ENCODE measurements at places on chromosomes 7 and 10.

GRCh38 chr7:11625669-11626068 lies 206.3 kb downstream of the THSD7A start:
- DNase-seq, result no peak

DNA sequence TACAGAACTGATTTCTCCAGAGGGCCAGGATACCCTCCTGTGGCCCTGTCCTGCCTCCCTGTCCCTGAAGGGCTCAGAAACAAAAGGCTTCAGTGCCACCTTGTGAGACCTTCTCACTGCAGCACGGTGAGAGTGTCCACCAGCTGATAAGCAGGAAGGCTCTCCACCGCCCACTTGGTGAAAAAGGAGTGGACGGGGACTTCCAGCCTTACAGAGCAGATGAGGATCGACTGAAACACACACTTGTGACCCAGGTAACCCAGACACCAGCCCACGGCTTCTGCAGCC lies 330.1 kb downstream of the GRID1 start:
- no peak for DNase-seq

DNA sequence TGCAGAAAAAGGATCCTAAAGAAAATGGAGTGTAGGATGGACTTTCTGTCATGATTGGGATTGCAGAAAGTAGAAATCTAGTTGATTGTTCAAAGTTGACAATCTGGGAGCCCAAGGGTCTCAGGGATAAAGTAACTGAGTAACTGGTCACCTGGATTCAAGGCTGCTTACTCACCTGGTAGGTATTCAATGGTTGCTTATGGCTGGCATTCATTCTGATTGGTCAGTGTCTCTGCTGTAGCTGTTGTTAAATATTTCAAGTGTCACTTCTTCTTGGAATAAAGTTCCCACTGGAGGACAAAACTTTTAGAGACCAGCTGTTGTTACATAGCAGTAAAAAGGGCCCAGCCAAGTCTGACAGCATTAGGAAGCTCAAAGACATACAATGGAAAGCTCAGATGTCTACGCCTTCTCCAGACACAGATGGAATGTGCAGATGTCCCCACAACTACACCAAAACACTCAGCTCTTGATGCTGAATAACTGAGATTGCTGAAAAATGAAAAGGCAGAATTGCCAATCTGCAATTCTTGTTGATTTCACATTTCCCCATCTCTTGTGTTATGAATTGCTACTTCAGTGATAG lies 106.9 kb downstream of the ZNF467 start:
- DNase-seq, result no peak

DNA sequence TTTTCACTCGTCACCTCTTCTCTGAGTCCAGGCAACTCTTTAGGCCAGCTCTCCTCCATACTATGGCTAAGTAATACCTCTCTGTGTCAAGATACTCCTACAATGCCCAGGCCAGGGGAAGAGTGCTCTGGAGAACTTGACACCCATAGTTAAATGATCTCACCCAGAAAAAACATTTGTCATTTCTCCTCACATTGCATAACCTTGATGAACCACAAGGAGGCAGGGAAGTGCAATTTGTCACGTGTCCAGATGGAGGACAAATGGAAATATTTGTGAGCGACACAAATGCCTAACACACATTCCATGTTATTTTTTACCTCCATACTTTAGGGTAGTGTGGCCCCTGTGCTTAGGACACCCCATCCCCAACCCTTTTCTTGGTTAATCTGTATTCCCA lies 78.3 kb downstream of the HTR7 start:
- no peak for DNase-seq

GRCh38 chr7:71706597-71706975 lies 574.6 kb downstream of the GALNT17 start:
- no peak for DNase-seq

DNA sequence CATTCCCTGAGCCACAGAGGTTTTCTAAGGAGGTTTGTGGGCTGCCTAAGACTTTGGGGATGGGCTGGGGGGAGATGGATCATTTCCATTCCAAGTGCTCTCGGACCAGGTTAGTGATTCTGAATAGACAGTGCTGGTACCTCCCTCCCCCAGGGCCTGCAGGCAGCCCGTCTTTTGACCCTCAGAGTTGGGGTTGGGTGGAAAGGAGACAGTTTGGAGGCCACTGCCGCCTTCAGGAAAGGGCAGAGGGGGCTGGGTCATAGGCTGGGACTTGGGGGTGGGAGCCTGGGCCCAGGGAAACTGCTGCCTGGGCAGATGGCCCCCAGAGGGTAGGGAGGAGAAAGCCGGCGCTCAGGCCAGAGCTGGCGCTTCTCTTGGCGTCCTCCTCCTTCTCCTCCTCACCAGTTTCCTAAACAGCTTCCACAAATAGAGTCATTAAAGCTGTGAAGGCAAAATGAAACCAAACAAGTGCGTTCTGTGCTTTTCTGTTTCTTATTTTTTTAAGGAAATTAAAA lies 4.4 kb downstream of the UNC5B start:
- DNase-seq, result no peak

- DNase-seq, result no peak
These were observed 300.9 kb downstream of the NEBL start for GRCh38 chr10:20596065-20596755.

DNA sequence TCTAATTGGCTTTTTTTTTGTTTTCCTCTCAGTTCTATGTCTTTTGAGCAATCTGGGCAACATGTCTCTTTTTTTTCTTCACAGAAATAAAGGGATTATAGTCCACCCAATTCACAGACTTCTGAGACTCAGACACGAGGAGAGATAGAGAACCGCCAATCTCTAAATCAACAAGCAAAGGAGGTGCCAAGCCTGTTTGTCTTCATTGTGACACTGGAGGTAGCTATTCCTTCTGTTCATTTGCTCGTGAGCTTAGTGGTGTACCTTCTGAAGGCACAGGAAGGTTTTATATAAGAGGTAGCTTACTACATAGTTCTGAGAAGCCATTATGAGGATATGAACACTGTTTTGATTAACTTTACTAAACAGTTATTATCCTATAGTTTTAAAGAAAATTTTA lies 6.1 kb downstream of the EPHB6 start:
- DNase-seq, result no peak

DNA sequence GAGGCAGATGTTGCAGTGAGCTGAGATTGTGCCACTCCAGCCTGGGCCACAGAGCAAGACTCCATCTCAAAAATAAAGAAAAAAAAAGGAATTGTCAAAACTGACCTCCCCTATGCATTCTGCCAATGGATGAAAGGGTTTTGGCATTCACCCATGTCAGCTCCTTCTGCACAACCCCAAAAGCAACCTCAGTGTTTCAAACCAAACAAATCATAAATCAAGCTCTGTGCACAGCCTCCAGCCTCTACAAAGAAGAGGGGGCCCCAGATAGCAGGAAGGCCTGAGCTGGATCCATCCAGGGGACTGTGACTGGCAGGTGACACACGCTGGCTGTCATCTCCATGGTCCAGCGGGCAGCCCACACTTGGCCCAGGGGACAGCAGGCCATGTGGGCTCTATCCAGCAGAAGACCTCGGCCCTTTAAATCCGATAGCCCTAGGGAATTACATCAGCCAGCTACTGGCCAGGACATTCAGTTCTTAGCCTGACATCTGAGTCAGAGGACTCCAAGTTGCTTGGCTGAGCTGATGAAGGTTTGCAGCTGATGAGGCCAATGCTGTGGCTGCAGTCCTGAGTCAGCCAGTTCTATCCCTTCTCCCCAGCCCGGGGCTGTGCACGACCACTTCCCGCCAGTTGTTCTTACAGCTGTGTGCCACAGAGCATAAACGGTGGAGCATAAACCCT lies 52.0 kb upstream of the FIGNL1 start:
- no peak for DNase-seq

DNA sequence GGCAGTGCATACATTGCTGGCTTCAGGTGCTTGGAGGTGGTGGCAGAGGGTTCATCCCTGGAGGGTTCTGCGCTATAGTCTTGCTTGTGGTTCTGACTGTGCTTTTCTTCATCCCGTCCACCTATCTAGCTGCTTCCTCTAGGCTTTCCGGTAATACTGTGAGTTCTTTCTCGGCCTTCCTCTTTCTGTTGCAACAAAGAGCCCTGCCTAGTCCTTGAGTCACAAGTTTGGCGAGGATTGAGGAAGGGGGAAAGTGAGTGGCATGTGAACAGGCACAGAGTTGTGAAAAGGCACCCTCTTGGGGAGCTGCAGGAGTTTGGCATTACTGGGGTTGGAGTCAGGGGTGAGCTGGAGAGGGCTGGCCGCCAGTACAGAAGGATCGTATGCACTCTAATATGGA lies 123.0 kb downstream of the SH2D4B start:
- no peak for DNase-seq

DNA sequence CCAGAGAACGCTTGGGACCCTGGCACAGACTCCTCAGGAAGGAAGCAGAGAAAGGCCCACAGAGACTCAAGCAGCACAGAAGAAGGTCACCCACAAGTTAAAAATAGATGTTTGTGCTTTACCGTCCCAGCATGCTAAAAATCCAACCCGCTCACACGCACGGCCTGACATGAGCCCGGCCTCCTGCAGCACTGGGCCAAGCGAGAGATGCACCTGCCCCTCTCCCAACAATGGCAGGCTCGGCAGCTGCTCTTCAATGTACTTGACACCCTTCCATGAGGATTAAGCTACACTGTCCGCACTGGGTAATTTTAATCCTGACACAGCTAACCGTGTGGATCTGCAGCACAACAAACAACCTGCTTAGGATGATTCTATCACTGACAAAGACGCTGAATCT lies 9.3 kb downstream of the DIP2C start:
- DNase-seq, result no peak

GRCh38 chr10:18008986-18009385 lies 57.3 kb downstream of the SLC39A12 start:
- DNase-seq, result no peak

GRCh38 chr7:71484380-71484779 lies 352.4 kb downstream of the GALNT17 start:
- no peak for DNase-seq

- DNase-seq, result no peak
These were observed 5.5 kb downstream of the ELOVL3 start for GRCh38 chr10:102231357-102232318.

DNA sequence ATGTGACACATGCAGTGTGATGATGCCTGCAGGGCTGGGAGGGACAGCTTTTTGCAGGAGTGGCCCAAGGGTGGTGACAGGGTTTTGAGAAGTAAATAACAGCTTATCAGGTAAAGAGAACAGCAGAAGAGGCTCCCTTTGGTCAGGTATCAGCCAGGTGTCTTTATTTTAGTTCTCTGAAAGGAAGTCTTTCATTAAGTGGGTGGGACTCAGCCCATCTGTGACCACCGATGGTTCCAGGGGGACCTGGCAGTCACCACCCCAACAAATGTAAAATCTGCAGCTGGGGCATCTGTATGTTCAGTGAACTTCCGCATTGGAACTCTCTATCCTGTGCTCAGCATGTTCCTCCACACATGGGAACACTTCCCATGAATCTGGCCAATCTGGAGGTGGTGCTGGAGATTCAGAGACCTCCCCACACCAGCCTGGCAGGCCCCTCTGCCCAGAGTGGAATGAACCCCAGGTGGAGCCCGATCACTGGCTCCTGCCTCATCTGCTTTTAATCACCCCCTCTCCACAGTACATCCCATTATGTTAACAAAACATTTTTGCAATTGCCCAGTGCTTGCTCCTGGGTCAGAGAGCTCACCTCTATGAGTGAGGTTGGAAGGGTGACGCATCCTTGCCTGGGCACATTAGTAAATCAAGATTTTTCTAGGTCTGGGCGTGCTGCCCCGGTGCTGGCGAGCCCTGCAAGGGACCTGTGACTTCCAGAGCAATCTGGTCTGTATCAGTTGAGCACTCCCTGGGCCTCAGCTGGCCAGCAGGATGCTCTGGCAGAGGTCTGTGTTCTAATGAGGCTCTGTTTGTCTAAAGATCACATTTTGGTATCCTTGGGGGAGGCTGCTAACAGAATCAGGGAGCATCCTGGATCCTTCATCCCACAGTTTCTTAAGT lies 140.4 kb upstream of the GDF10 start:
- no peak for DNase-seq

GRCh38 chr10:101031796-101032636 lies 982 bp downstream of the SFXN3 start:
- DNase-seq, result peak; percentile 91

DNA sequence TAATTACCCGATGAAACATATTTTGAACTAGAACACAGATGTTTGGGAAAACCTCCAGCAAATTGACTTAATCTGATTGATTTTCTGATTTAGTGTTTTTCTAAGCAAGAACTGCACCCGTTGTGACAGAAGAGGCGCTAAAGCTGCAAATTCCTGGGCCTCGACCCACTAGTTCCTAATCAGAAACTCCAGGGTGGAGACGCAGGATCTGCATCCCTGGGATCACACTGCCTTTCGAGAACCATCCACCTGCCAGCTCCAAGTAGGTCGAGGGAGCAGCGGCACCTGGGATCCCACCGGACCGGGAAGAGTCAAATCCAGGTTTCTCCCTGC lies 136.8 kb upstream of the CDCA7L start:
- no peak for DNase-seq

GRCh38 chr10:117972168-117972837 lies 74.4 kb downstream of the RAB11FIP2 start:
- no peak for DNase-seq

All from posterior cingulate gyrus (tissue), 11 donors.